Activated CD4-positive, alpha-beta T cell treated with anti-CD3 and anti-CD28 coated beads for 36 hours (primary cell): ENCODE measurements at places on chromosomes 16 and 17. TPM values are rescaled to one million over a fixed set of nuclear protein-coding genes. Genes with fewer than 3 reads are reported as not detected.

DNA sequence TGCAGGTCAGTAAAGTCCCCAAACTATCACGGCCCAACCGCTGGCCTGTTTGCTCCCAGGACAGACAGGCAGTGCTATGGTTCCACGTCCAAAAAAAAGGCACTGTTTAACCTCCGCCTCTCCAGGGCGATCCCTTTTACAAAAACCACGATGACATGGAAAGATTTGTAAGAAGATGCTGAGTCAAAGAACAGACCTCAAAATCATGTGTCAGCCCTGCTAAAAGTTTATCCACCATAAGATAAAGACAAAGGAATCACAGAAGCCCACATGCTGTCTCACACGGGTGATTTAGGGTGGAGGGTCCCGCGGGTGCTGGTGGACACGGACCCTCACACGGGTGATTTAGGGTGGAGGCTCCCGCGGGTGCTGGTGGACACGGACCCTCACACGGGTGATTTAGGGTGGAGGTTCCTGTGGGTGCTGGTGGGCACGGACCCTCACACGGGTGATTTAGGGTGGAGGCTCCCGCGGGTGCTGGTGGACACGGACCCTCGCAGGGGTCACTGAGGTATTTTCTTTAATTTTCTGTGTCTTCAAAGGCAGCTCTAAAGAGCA lies 117.2 kb upstream of the METRNL start:
- H3K27me3 ChIP-seq = no peaks in the 10 kb centered on the region
- no peak overlapping the region for H3K4me3 ChIP-seq
- H3K36me3 ChIP-seq = peaks cover 14% of the 10 kb centered on the region

DNA sequence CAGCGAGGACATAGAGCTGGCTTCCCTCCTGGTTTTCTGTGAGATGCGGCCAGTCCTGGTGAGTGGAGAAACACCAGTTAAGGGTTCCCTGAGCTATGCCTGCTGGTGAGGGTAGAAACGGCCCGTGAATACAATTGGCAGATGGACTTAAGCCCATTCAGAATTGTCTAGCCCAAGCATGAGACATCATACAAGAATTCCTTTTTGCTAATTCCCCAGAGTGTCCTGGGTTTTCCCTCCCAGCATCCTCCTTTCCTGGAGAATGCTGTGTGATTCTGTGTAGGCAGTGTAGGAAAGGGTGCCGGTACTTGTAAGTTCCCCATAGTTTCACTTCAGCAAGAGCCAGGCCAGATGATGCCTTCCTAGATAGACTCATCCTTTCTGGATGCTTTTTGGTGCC lies 65.1 kb downstream of the SDR42E1 start:
- no peak overlapping the region for H3K27ac ChIP-seq
- DNase-seq = no peak
- H3K4me3 ChIP-seq = no peak overlapping the region
- H3K27me3 ChIP-seq = no peaks in the 10 kb centered on the region
- no peaks in the 10 kb centered on the region for H3K4me1 ChIP-seq
- H3K36me3 ChIP-seq = no peaks in the 10 kb centered on the region

- no peaks in the 10 kb centered on the region for H3K36me3 ChIP-seq
- no peak overlapping the region for H3K4me3 ChIP-seq
- H3K27ac ChIP-seq = no peak overlapping the region
- no peak for DNase-seq
These were observed 159.9 kb upstream of the GSE1 start for GRCh38 chr16:85453194-85453678.

DNA sequence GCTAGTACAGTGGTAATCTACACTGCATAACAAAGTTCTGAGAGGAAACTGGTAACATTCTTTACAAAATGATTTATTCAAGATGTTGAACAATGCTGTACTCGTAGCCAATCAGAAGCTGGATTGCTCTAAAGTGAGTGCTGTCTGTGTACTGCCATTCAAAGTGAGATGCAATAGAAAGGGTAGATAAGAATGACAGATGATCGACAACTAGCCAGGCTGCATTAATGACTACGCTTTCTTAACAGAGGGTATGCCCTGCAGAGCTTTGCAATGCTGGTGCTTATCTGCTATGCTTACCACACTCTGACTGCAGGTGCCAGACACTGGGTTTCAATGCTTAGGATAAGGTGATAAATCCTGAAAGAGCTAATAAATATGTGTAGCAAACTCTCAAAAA lies 46.1 kb upstream of the SLC25A19 start:
- no peak overlapping the region for H3K4me3 ChIP-seq
- DNase-seq = no peak
- peaks cover 74% of the 10 kb centered on the region for H3K4me1 ChIP-seq
- H3K36me3 ChIP-seq = peaks cover 21% of the 10 kb centered on the region

DNA sequence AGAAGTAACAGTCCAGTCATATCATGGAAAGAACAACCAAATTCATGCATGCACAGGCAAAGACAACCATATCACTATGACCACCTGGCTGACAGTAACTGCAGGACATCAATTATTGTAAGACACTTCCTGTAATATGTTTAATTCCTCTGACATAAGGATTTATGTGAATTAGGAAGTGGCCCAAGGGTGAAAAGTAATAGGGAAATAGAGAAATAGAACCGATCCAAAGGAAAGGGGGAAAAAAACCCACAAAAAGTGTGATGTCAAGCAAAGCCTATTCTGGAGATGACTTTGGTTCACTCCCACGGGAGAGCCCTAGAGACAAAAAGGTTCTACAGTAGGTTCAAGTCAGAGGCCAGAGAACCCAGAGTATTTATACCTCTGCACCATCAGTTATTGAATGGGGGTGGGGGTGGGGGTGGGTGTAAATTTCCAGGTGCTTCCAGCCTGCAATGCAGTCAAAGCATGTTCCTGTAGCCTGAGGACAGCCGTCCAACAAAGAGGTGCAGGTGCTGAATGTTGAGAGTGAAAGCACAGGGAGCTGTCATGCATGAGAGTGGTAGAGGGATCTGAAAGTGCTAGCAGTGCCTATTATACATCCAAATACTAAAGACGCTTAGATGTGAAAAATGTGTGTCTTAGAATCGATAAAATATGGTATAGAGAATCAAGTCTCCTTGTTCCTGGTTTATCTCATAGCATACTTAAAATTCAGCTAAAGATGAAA lies 95.6 kb upstream of the HLF start:
- no peak overlapping the region for H3K4me3 ChIP-seq
- H3K4me1 ChIP-seq = no peaks in the 10 kb centered on the region
- H3K27me3 ChIP-seq = no peaks in the 10 kb centered on the region
- DNase-seq = no peak

DNA sequence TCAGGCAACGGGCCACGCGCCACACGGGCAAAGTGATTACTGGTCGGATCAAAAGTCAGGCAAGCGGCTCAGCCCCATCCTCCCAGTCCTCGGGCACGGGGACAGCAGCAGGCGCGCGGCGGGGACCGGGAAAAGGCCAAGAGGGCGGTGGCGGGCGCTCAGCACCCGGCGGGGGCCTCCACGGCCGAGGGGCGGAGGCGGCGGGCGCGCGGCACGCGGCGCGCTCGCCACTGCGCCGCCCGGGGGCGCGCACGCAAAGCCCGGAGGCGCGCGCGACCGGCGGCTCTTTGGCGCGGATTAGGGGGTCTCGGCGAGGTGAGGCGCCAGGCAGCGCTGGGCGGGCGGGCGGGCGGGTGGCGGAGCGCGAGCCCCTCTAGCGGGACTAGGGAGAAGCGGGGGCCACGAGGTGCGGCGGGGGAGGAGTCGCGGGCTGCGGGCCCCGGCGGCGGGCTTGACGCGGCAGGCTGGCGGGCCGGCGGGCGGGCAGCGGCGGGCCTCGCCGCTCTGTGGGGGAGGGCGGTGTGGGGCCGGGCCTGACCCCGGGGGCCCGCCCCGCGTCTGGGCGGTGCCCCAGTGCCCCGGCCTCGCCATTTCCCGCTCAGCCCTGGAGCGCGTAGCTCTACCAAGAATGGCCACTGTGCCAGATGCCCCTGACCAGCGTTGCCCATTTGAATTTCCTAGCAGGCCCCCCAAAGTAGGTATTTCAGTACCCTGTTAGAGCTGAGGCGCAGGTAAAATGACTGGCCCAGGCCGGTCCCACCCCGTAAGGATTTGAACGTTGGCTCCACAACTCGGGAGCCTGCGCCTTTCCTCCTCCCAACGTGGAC lies at the start of the genes ACACA and TADA2A:
Gene ACACA (minus strand): TSS at position 202 of the 827 bp plus-strand sequence. CDS start 537 bp downstream, outside the sequence.
Gene TADA2A (plus strand): TSS at position 252 of the 827 bp plus-strand sequence. CDS start 4,480 bp downstream, outside the sequence.
- DNase-seq = peak; percentile 88
- no peaks in the 10 kb centered on the region for H3K27me3 ChIP-seq
- H3K4me1 ChIP-seq = peaks cover 46% of the 10 kb centered on the region
- peak within 1 kb of the TSS; percentile 99 for H3K4me3 ChIP-seq
- H3K36me3 ChIP-seq = peaks cover 45% of the 10 kb centered on the region
- peak within 1 kb of the TSS; percentile 98 for H3K27ac ChIP-seq

- peaks cover 12% of the 10 kb centered on the region for H3K27me3 ChIP-seq
- no peaks in the 10 kb centered on the region for H3K4me1 ChIP-seq
These were observed 277.8 kb upstream of the FOXF1 start for GRCh38 chr16:86232496-86232895.

DNA sequence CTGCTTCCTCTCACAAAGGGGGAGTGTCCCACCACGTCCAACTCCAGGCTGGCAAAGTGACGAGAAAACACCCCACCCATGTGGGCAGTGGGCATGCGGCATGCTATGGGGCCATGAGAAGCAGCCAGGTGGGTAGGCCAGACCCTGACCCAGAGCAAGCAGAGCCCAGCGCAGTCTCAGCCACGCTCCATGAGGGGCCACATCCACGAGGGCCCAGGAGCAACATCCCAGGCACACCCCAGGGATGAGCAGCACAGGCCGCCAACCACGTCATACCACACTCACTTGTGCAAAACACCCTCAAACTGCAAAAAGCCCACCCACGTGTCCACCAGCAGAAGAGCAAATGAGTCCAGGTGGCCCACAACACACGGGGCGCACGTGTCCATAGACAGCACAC lies 117.0 kb downstream of the ZNF778 start:
- H3K4me1 ChIP-seq = peaks cover 74% of the 10 kb centered on the region
- DNase-seq = no peak
- H3K36me3 ChIP-seq = peaks cover 5% of the 10 kb centered on the region
- peak overlapping the region; percentile 79 for H3K27ac ChIP-seq

DNA sequence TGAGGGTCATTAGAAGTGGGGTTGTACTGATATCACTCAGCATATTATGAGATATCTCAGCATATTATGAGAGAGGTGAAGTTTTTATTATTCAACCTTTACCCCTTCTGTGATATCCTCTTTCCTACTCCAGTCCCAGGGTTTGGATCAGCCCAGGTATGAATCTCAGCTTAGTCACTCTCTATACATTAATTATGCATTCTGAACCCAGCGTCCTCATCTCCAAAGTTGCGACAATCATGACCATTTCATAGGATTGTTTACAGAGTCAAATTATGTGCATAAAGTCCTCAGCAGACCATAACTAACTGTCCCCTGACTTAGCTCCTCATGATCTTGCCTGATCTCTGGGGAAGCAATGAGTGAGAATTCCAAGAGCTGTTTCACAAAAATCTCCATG lies 20.5 kb upstream of the BLMH start:
- no peak overlapping the region for H3K27ac ChIP-seq
- no peak overlapping the region for H3K4me3 ChIP-seq
- DNase-seq = no peak
- peaks cover 7% of the 10 kb centered on the region for H3K4me1 ChIP-seq

DNA sequence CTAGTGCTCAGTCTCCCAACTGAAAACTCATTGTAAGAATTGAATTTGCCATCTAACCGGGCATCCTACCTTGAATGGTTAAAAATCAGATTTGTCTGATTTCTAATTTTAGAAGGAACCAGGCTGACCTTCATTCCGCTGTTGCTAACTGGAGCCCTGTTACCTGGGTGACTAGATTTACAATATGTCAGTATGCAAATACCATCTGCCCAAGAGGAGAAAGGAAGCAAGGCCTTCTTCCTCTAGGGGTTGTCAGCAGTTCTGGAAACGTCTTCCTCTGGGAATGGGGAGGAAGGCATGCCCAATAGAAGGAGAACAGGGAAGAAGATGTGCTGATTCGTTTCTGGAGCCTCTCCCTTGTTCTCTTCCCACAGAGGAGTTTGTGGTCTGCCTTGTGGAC lies 137.9 kb downstream of the PITPNC1 start:
- no peaks in the 10 kb centered on the region for H3K27me3 ChIP-seq
- no peak overlapping the region for H3K4me3 ChIP-seq
- DNase-seq = no peak
- no peaks in the 10 kb centered on the region for H3K36me3 ChIP-seq
- H3K27ac ChIP-seq = no peak overlapping the region
- peaks cover 33% of the 10 kb centered on the region for H3K4me1 ChIP-seq

- no peaks in the 10 kb centered on the region for H3K4me1 ChIP-seq
- no peak overlapping the region for H3K4me3 ChIP-seq
- no peak overlapping the region for H3K27ac ChIP-seq
These were observed 787 bp downstream of the CDH11 start for GRCh38 chr16:65120831-65121721.

DNA sequence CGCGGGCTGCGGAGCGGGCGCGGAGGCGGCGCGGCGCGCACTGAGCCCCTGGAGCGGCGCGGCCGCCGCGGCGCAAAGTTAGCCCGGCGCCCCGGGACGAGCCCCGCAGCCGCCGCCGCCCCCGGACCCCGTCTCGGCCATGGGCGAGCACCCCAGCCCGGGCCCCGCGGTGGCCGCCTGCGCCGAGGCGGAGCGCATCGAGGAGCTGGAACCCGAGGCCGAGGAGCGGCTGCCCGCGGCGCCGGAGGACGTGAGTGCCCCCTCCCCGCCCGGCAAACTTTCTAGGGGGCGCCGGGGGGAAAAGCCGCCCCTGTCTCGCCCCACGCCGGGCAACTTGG lies 388 bp downstream of the RHBDL3 start:
- H3K27ac ChIP-seq = no peak overlapping the region
- H3K27me3 ChIP-seq = peaks cover 62% of the 10 kb centered on the region

GRCh38 chr16:46743232-46743719 lies 4.9 kb downstream of the MYLK3 start:
- peak overlapping the region; percentile 8 for H3K4me3 ChIP-seq
- no peak overlapping the region for H3K27ac ChIP-seq
- H3K36me3 ChIP-seq = no peaks in the 10 kb centered on the region
- no peaks in the 10 kb centered on the region for H3K27me3 ChIP-seq
- DNase-seq = peak; percentile 34
- peaks cover 5% of the 10 kb centered on the region for H3K4me1 ChIP-seq

DNA sequence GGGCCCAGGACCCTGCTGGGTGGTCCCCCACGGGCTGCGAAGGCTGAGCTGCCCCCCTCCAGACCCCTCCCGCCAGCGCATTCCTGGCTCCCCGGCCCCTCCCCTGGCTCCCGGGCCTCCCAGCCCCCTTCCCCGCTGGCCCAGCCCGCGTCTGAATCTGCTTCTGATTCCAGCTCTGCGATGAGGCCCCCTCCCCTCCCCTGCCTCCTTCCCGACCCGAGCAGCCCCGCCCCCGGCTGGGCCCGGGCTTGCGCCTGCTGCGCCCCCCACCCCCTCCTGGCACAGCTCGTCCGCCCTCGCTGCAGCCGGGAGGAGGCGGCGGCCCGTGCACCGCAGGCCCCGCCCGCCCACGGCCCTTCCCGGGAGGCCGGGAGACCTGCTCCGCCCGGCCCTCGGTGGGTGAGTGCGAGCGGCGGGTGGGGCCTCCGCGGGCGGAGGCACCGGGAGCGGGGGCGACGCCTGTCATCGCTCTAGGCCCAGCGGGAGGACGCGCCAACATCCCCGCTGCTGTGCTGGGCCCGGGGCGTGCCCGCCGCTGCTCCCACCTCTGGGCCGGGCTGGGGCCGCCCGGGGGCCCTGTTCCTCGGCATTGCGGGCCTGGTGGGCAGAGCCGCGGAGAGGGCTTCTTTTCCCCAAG lies at the start of gene NTN3:
Gene NTN3 (plus strand): TSS at position 282 of the 637 bp plus-strand sequence. CDS start 405 bp downstream, outside the sequence.
- peaks cover 6% of the 10 kb centered on the region for H3K4me1 ChIP-seq
- peaks cover 27% of the 10 kb centered on the region for H3K27me3 ChIP-seq
- DNase-seq = peak; percentile 50
- H3K36me3 ChIP-seq = no peaks in the 10 kb centered on the region

Gene KRTAP4-9
- not detected for total RNA-seq

Gene TMEM220
- total RNA-seq = 1.1 TPM

Gene TP53TG3
- 0.83 TPM for total RNA-seq

Gene KRTAP29-1
- total RNA-seq = not detected

Gene CPHXL2
- not detected for total RNA-seq
